Spleen (tissue), 13 donors: ENCODE measurements at places on chromosomes 4 and X. TPM values are rescaled to one million over a fixed set of nuclear protein-coding genes. Genes with fewer than 3 reads are reported as not detected.
A peak's percentile ranks its signal among the peaks of the same experiment; 100 is the strongest.

The UGT2B11 gene
- not detected for total RNA-seq

The DMRTC1B gene
- not detected for total RNA-seq

DNA sequence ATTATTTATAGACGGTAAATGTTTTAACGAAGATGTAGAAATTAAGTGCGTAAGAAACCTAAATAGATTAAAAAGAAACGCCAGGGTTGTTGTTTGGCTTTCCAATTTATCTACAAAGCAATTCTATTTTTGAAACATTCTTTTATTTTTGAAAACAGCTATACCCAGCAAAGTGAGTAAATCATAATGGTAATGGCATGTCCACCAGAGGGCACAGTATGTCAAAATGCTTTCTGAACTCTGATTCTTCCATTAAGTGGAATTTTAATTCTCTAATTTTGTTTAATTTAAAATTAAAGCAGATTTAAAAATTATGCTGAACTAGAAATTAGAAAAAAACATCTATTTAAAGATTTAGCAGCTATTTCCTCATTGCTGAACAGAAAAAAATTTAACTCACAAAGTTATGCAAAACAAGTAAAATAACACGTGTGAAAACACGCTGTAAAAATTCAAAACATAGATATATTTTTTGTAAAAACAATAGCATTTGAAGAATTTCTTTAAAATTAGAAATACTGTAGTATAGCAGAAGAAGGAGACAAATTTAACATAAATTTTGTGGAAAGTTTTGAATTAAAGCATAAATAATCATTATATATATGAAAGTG, 26.5 kb downstream of the RASSF6 start:
- no peak for DNase-seq

GRCh38 chr4:150874338-150875226, 140.5 kb downstream of the LRBA start:
- DNase-seq: no peak

The ZNF718 gene
- 9.8 TPM for total RNA-seq

DNA sequence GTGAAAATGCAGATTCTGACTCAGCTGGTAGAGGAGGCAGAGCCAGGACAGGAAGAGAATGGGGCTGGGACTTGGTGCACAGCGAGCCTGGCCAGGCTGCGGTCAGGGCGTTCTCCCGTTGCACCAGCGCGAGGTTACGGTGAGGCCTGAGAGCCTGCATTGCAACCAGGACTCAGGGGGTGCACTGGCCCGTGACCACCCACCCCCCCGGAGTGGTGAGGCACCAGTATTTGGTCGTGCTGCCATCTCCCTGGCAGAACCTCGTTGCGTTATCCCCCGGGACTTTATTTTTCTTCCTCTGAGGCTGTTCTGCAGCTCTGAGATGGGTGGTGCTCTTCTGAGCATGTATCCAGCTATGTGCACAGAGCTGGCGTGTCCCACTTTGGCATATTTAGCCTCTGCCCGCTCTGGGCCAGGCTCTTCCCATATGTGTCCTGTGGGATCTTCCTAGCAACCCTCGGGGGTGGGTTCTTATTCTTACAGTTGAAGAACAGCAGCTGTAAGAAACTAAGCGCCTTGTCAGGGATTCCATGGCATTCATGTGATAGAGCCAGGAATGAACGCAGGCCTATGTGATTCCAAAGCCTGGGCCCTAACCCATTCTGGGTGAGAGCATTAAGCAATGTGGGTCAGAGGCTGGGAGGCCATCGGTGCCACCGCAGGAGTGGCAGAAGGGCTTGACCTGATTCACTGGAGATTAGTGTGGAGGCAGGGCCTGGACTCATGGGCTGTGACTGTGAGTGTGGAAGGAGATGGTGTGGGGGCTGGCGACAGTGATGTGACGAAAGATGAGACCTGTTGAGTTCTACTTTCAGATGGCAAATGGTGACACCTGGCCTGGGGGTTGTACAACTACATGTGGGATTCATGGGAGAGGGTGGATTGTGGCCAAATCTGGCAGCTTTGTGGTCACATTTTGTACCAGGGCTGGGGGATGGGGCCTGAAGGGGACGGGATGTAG, 3.1 kb downstream of the TADA2B start:
- DNase-seq: peak; percentile 80

GRCh38 chr4:170743633-170744032, 653.9 kb upstream of the AADAT start:
- no peak for DNase-seq

DNA sequence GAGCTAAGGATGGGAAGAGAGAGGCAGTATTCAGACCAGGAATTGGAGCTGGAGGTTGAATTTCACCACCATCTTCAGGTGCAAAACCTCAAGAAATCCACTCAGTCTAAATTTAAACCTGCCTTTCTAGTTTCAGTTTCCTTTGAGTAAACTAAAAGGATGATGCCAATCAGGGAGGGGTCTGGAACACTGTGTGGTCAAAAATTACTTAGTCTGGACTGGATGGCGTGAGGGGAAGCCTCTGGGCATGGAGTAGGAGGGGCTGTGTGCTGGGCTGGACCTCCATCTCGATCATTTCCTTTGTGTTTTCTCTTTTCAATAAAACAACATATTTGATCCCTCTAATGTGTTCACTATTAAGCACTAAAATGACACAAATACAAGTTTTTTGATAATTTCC, 120.1 kb downstream of the GC start:
- no peak for DNase-seq
